ENCODE measurements at places on chromosomes 6 and 20. TPM values are rescaled to one million over a fixed set of nuclear protein-coding genes. Genes with fewer than 3 reads are reported as not detected.

SMLR1 gene
- not detected for total RNA-seq

LRP11 gene
- 32.2 TPM for total RNA-seq

PLG gene
- total RNA-seq = not detected

ZFP64 gene
- total RNA-seq = 20.0 TPM

SDCBP2 gene
- 0.62 TPM for total RNA-seq

KIAA1755 gene
- 0.21 TPM for total RNA-seq

PAK5 gene
- not detected for total RNA-seq

NOX3 gene
- not detected for total RNA-seq

ECT2L gene
- not detected for total RNA-seq

SLA2 gene
- not detected for total RNA-seq

MOXD1 gene
- 1.6 TPM for total RNA-seq

ARHGAP40 gene
- total RNA-seq = not detected

GHRH gene
- total RNA-seq = not detected

NRSN1 gene
- total RNA-seq = not detected

ADGB gene
- total RNA-seq = not detected

DYNLT1 gene
- 111 TPM for total RNA-seq

SASH1 gene
- 2.8 TPM for total RNA-seq

MLN gene
- not detected for total RNA-seq

COL9A3 gene
- 0.87 TPM for total RNA-seq

HLA-DMA gene
- total RNA-seq = 2.9 TPM

OR2H1 gene
- not detected for total RNA-seq

TBXT gene
- total RNA-seq = not detected

SSTR4 gene
- total RNA-seq = not detected

OR11A1 gene
- total RNA-seq = not detected

PGC gene
- not detected for total RNA-seq

RTEL1 gene
- total RNA-seq = 7.4 TPM

FNDC1 gene
- 0.05 TPM for total RNA-seq

MRPS18A gene
- total RNA-seq = 46.5 TPM

SYTL3 gene
- 0.88 TPM for total RNA-seq

C20orf144 gene
- total RNA-seq = 0.13 TPM

MYO6 gene
- 6.8 TPM for total RNA-seq
